ENCODE measurements at places on chromosomes 16 and 17.

- no peak for DNase-seq
These were observed 7.2 kb downstream of the NDUFAF8 start for GRCh38 chr17:81246343-81246670.

- no peak for DNase-seq
These were observed 29.5 kb upstream of the CDH1 start for GRCh38 chr16:68707340-68708152.

GRCh38 chr17:42025191-42025579, 5.3 kb downstream of the NKIRAS2 start:
- no peak for DNase-seq

DNA sequence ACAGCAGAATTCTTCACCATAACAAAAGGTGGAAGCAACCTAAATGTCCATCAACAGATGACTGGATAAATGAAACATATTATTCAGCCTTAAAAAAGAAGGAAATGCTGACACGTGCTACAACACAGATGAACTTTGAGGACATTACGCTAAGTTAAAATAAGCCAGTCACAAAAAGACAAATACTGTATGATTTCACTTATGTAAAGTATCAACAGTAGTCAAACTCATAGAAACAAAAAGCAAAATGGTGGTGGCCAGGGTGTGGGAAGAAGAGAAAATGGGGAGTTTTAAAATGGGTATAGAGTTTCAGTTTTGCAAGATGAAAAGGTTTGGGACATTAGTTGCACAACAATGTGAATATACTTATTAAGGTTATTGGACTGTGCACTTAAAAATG, 49.8 kb upstream of the MTMR4 start:
- no peak for DNase-seq

GRCh38 chr16:49494474-49494873, 120.9 kb downstream of the C16orf78 start:
- no peak for DNase-seq
